ENCODE measurements at places on chromosomes 2 and 18.

- DNase-seq, result no peak
Observed at GRCh38 chr2:120398996-120399888, 53.3 kb downstream of the INHBB start.

DNA sequence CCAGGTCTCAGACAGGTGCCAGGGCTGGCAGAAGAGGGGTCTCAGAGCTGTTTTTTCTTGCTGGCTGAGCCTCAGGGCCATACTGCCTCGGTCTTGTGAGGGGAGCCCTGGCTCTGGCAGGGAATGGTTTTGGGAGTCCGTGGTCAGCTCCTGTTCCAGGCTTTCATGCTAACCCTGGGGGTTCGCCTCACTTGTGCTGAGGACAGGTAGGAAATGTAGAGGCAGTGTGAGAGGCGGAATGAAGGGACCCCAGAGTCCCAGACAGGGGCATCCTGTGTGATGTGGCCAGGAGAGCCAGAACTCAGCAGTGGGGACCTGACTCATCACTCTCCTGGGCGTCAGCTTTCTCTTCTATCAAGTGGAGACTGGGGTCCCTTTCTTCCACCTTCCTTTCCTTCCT is 5.7 kb upstream of the CELF4 start:
- DNase-seq, result no peak

GRCh38 chr2:76461431-76461830 is 750.7 kb upstream of the GCFC2 start:
- no peak for DNase-seq

GRCh38 chr2:69087211-69087911 is 74.4 kb downstream of the ANTXR1 start:
- no peak for DNase-seq

GRCh38 chr2:98177286-98177685 is 90.3 kb downstream of the VWA3B start:
- DNase-seq, result no peak

- DNase-seq, result no peak
Observed at GRCh38 chr2:110858993-110859701, 126.8 kb downstream of the ACOXL start.

GRCh38 chr2:74514368-74515270 is at the start of gene TLX2:
Gene TLX2, plus strand, starts transcription at chr2:74514450. Its CDS starts 357 bp downstream, at chr2:74514807.
- DNase-seq, result no peak

DNA sequence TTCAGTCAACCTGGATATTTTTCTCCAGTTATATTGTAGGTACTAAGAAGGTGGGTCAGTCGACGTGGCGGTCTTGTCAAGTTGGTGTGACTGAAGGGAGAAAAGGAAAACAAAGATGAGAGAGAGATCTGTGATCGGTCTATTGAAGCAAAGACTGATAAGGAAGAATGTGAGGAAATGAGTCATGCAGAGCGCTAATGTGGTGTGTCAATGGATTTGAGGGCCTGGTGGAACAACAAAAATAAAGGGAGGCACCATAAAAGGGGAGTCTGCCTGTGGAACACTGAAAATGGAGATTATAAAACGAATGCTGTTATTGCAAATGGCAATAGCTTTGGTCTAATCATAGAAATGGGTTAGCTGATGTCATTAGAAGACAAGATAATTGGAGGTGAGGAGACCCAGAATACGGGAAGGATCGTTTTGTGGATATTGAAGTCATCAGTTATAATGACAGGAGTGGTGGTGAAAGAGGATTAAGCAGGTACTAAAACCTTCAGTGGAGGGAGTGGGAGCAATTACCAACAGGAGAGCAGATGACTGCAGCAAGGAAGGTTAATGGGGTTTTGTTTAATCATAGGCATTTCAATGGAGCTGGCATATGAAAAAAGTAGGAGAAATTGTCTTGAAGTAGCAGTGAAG is 599.1 kb upstream of the FSHR start:
- no peak for DNase-seq

All from skin of body (tissue), 3 donors.